ENCODE measurements at places on chromosomes 5 and 9. TPM values are rescaled to one million over a fixed set of nuclear protein-coding genes. Genes with fewer than 3 reads are reported as not detected.

CFAP90 gene
- total RNA-seq = not detected

SPATA31A6 gene
- not detected for total RNA-seq

OR1N1 gene
- not detected for total RNA-seq

ARID3C gene
- not detected for total RNA-seq

DNA sequence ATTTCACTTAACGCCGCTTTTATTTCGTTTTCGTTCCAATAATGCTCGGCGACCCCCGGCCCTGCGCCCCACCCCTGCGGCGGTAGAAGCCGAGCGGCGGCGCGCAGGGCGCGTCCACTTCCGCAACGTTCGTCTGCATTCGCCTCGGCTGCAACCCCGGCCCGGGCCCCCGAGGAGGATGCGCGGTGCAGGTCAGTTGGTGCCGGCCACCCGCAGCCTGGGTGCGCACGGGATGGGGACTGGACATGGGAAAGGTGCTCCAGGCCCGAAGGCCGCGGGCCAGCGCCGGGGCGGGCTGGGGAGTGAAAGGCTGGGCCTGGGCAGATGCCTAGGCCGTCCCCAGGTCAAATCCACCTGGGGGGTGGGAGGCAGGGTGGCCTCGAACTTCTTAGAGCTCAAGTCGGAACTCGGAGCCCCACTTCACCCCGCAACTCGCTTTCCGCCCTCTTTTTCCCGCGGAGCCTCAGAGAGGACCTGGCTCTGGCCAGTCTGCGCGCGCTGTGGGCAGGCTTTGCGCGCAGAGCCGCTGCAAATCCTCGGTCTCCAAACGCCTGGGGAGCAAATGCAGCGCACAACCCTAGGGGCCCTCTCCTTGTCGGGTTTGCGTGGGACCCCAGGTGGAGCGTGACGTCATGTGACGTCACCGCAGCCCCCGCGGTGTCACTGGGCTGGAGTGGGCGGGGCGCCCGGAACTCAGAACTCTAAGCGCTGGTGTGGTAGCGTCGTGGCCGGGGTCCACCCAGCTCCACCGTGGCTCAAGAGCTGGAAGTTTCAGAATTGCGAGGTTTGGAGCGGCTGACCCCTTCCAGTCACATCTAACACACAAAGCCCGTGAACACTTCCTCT, 3.3 kb downstream of the TLX3 start:
- peak overlapping the region; percentile 66 for H3K4me3 ChIP-seq
- DNase-seq = peak; percentile 49
- H3K27me3 ChIP-seq = peaks cover 77% of the 10 kb centered on the region
- peak overlapping the region; percentile 68 for H3K27ac ChIP-seq
- H3K4me1 ChIP-seq = peaks cover 23% of the 10 kb centered on the region

DNA sequence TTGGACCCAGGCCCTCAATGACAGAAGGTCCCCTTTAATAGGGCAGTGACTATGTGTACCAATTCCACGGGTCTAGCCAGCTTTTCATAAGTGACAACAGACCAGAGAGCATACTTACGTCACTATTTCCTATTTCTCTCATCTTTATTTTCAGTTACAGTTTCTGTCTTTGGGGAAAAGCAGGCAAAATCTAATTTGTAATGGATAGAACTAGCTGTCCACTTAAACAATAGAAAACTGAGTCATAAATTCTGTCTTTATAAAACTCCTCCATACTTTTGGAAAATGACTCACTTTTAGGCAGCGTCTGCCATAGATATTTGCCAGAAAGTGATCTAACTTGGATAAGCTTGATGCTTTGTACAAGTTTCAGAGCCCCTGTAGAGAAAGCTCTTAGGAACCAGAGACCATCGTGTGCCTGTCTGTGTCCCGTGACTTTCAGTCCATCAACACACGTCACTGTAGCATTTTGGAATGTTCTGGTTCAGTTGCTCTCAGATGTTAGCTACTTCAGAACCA, 101.9 kb downstream of the F2RL2 start:
- peak overlapping the region; percentile 44 for H3K27ac ChIP-seq
- peak overlapping the region; percentile 37 for H3K4me3 ChIP-seq
- no peaks in the 10 kb centered on the region for H3K27me3 ChIP-seq
- DNase-seq = no peak

- no peaks in the 10 kb centered on the region for H3K36me3 ChIP-seq
- peaks cover 10% of the 10 kb centered on the region for H3K27me3 ChIP-seq
- H3K4me3 ChIP-seq = no peak overlapping the region
- peak; percentile 46 for DNase-seq
- peaks cover 4% of the 10 kb centered on the region for H3K4me1 ChIP-seq
Observed at GRCh38 chr9:110058304-110058953, 149.5 kb downstream of the C9orf152 start.

- no peak overlapping the region for H3K4me3 ChIP-seq
- H3K27me3 ChIP-seq = no peaks in the 10 kb centered on the region
- DNase-seq = no peak
- H3K4me1 ChIP-seq = peaks cover 12% of the 10 kb centered on the region
- no peak overlapping the region for H3K27ac ChIP-seq
Observed at GRCh38 chr9:125269014-125269397, 7.4 kb downstream of the GAPVD1 start.

DNA sequence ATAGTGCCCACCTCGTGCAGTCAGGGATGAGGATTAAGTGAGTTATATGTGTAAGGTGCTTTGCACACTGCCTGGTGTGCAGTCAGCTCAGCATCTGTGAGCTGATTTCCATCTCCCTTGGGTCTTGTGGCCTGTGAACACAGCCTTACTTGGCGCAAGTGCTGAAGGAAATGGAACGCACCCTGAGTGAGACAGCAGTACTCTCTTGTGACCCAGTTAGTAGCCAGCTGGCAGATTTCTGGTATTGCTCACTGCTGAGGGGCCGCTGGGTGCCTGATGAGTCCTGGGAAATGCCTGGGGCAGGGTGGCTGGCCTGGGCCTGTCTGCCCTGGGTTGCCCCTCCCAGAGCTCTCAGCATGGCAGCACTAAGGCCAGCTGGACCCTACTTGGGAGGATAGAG, 90.9 kb upstream of the BOD1 start:
- no peaks in the 10 kb centered on the region for H3K36me3 ChIP-seq
- no peak overlapping the region for H3K4me3 ChIP-seq
- no peaks in the 10 kb centered on the region for H3K27me3 ChIP-seq
- DNase-seq = no peak
- H3K4me1 ChIP-seq = peaks cover 1% of the 10 kb centered on the region

DNA sequence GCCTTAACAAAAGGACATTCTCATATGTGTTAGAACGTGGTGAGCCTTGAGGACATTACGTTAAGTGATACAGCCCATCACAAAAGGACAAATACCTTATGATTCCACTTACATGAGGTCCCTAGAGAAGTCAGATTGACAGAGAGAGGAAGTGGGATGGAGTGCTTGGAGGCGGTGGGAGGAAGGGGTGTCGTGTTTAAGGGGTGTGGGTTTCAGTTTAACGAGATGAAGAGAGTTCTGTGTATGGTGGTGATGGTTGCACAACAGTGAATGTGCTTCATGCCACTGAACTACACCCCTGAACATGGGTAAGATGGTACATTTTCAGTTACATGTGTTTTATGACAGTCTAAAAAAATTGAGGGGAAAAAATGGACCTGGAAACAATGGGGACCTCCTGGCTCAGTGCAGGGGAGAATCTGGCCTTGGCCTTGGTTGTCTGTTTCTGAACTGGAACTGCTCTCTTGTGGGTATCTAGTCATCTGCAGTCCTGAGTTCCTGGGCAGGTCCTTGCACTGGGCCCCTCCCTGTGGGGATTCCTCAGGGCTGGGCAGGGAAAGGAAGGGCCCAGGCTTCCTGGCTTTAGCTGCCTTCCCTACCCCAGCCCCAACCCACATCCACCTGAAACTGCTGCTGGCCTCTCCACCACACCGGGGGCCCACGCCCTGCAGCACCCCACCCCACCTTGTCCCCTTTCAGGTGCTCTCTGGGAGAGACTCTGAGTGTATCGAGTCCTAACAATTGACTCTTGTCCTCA, 17.8 kb downstream of the LRRC8A start:
- peak overlapping the region; percentile 80 for H3K4me3 ChIP-seq
- H3K4me1 ChIP-seq = peaks cover 64% of the 10 kb centered on the region
- DNase-seq = peak; percentile 53
- peak overlapping the region; percentile 99 for H3K27ac ChIP-seq
- H3K36me3 ChIP-seq = peaks cover 12% of the 10 kb centered on the region
- no peaks in the 10 kb centered on the region for H3K27me3 ChIP-seq

- H3K27ac ChIP-seq = no peak overlapping the region
- peaks cover 17% of the 10 kb centered on the region for H3K27me3 ChIP-seq
Observed at GRCh38 chr5:36407396-36407795, 105.7 kb upstream of the RANBP3L start.

GRCh38 chr9:101778332-101778731, 39.9 kb upstream of the GRIN3A start:
- no peaks in the 10 kb centered on the region for H3K4me1 ChIP-seq
- DNase-seq = no peak

- H3K4me1 ChIP-seq = no peaks in the 10 kb centered on the region
- H3K4me3 ChIP-seq = no peak within 1 kb of the TSS
- no peaks in the 10 kb centered on the region for H3K36me3 ChIP-seq
- no peak for DNase-seq
Observed at GRCh38 chr9:69324549-69325401, at the start of gene ENTREP1. Gene ENTREP1, plus strand, starts transcription at chr9:69325215. Its CDS starts 95 bp downstream, at chr9:69325310.

DNA sequence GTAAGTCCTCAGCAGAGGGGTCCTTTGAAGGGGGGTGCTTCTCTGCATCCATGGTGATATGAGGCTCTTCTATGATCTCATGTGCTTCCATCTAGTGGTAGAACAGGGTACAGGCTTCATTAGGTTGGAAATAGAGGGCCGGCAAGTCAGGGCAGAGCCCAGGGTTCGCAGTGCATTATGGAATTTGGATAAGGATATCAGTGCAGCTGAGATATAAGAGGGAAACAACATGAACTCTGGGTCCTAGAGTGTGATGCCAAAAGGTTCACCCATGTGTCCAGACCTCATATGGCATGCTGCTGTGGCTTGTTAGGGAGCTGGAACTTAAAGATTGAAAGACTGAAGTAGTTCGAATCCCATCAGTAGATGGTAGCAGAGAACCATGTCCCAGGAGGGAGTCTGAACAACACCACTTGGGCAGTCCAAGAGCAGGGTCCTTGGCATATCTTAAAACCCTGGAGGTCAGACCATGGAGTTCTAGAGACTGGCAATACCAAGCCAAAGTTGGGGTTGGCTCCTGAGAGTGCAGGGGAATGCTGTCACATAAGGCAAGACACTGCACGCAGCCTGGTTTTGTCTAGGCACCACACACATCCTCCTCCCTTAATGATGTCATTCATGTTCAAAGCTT, 2.3 kb downstream of the FAM221B start:
- H3K4me1 ChIP-seq = peaks cover 18% of the 10 kb centered on the region
- H3K27me3 ChIP-seq = peaks cover 5% of the 10 kb centered on the region
- DNase-seq = no peak

DNA sequence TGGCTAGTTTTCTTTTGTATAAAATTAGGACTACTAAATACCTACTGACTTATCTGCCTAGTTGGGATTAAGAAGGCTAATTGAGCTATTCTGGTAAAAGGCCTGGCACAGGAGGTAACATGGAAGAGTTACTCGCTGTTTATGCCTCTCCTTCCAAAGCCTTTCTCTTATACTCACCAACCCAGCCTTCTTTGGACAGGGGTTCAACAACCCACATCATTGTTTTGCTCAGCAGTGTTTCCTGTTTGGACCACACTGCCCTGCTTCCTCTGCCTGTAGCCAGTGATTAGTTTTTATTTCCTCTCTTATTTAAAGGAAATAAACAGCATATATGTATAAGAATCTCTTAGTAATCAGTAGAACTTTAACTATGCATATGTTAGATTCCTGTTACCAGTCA, 85.1 kb upstream of the TLX3 start:
- H3K4me1 ChIP-seq = peaks cover 13% of the 10 kb centered on the region
- no peak overlapping the region for H3K27ac ChIP-seq
- no peaks in the 10 kb centered on the region for H3K36me3 ChIP-seq

GRCh38 chr9:34124926-34125325, 1.6 kb downstream of the DCAF12 start:
- no peaks in the 10 kb centered on the region for H3K27me3 ChIP-seq
- peaks cover 37% of the 10 kb centered on the region for H3K4me1 ChIP-seq
- peaks cover 36% of the 10 kb centered on the region for H3K36me3 ChIP-seq
- H3K27ac ChIP-seq = peak overlapping the region; percentile 95
- DNase-seq = no peak

DNA sequence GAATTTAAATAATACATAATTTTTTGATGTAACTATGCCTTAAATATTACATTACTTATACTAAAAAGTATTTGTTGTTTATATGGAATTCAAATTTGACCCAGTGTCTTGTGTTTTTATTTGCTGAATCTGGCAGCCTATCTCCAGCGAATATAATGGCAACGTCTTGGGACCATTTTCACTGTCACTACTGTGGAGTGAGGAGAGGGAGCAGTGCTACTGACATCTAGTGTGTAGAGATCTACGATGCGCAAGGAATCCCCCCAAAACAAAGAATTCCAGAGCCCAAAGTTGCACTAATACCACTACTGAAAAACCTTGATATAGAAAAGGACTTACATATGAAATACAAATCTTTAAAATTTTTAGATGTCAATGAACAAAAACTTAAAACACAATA, 314.4 kb downstream of the DRD1 start:
- no peak overlapping the region for H3K4me3 ChIP-seq
- no peaks in the 10 kb centered on the region for H3K4me1 ChIP-seq
- no peak overlapping the region for H3K27ac ChIP-seq
- H3K36me3 ChIP-seq = no peaks in the 10 kb centered on the region

- DNase-seq = no peak
- H3K4me1 ChIP-seq = peaks cover 56% of the 10 kb centered on the region
- peaks cover 23% of the 10 kb centered on the region for H3K36me3 ChIP-seq
- peak overlapping the region; percentile 50 for H3K27ac ChIP-seq
- peak overlapping the region; percentile 34 for H3K4me3 ChIP-seq
Observed at GRCh38 chr5:175671013-175671412, 13.1 kb downstream of the HRH2 start.
